ENCODE measurements at places on chromosomes 16 and 17. TPM values are rescaled to one million over a fixed set of nuclear protein-coding genes. Genes with fewer than 3 reads are reported as not detected.

Gene GABARAP
- total RNA-seq = 197 TPM

Gene IRF8
- 17.0 TPM for total RNA-seq

Gene NGFR
- total RNA-seq = 0.29 TPM

Gene ABCC11
- total RNA-seq = not detected

Gene OR2C1
- not detected for total RNA-seq

Gene HSD11B2
- not detected for total RNA-seq

Gene TP53TG3B
- total RNA-seq = not detected

DNA sequence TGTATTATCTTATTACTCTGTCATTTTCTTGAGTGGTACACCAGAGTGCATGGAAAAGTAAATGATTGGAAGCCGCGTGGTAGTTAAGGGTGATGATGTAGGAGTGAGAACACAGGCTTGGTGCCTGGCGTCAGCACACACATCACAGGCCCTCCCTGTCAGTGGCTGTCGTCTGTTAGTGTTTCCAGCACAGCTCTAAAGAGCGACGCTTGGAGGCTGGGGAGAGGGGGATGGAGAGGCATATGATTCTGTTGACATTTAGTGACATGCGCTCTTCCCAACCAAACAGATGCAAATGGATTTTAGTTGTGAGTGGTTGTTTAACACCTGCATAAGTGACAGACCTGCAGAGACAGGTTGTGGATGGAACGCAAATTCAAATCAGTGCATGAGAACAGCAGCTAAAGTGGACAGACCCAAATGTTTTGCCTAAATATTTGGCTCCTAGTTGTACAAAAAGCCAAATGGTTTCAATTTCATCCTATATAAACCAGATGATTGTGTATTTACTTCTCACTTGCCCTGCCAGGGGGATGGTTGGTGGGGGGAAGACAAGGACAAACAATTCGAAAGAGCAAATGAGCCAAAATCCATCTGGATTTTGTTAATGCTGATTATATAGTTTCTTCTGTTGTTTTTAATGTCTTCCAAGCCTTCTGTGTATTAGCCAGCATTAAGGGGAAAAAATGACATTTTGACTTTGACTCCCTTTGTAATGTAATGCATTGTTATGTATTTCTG, 222.3 kb downstream of the WWOX start:
- H3K27me3 ChIP-seq = no peaks in the 10 kb centered on the region
- H3K4me1 ChIP-seq = no peaks in the 10 kb centered on the region
- no peak overlapping the region for H3K4me3 ChIP-seq
- no peaks in the 10 kb centered on the region for H3K36me3 ChIP-seq
- no peak for DNase-seq
- H3K27ac ChIP-seq = no peak overlapping the region

- no peaks in the 10 kb centered on the region for H3K36me3 ChIP-seq
- H3K4me1 ChIP-seq = peaks cover 51% of the 10 kb centered on the region
- H3K27me3 ChIP-seq = no peaks in the 10 kb centered on the region
- no peak overlapping the region for H3K4me3 ChIP-seq
Observed at GRCh38 chr17:40113907-40114245, 7.9 kb upstream of the MSL1 start.

- no peak for DNase-seq
- no peaks in the 10 kb centered on the region for H3K27me3 ChIP-seq
- no peaks in the 10 kb centered on the region for H3K4me1 ChIP-seq
- H3K27ac ChIP-seq = no peak overlapping the region
- H3K36me3 ChIP-seq = no peaks in the 10 kb centered on the region
Observed at GRCh38 chr16:62462971-62463370, 426.7 kb upstream of the CDH8 start.

GRCh38 chr16:70593544-70593943, 52.8 kb upstream of the IL34 start:
- H3K36me3 ChIP-seq = no peaks in the 10 kb centered on the region
- H3K27me3 ChIP-seq = no peaks in the 10 kb centered on the region
- H3K4me3 ChIP-seq = no peak overlapping the region
- no peak overlapping the region for H3K27ac ChIP-seq
- no peak for DNase-seq

DNA sequence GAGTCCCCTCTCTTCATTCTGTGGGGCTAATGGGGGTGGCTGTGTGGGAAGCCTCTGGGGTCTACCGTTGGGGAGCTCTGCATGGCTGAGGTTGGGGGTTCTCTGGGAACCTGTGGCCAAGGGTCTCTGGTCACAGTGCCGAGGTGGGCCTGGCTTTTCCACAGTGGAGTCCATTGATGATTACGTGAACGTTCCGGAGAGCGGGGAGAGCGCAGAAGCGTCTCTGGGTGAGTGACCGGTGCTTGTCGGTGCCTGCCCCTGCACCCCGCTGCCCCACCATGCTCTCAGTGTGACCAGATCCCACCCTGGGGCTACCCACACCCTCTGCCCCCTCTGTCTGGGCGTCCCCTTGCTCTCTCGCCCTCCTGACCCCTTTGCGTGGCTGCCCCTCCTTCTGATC, 4.5 kb downstream of the LAT start:
- H3K27ac ChIP-seq = peak overlapping the region; percentile 72
- DNase-seq = no peak
- H3K4me3 ChIP-seq = peak overlapping the region; percentile 14
- peaks cover 67% of the 10 kb centered on the region for H3K4me1 ChIP-seq

GRCh38 chr17:6303664-6304063, 131.3 kb downstream of the AIPL1 start:
- DNase-seq = no peak
- H3K4me3 ChIP-seq = no peak overlapping the region
- H3K27ac ChIP-seq = no peak overlapping the region

- H3K27me3 ChIP-seq = no peaks in the 10 kb centered on the region
- H3K36me3 ChIP-seq = peaks cover 22% of the 10 kb centered on the region
- H3K4me1 ChIP-seq = peaks cover 8% of the 10 kb centered on the region
- H3K4me3 ChIP-seq = no peak overlapping the region
- DNase-seq = no peak
Observed at GRCh38 chr17:51161541-51161940, 4.7 kb upstream of the NME2 start.

DNA sequence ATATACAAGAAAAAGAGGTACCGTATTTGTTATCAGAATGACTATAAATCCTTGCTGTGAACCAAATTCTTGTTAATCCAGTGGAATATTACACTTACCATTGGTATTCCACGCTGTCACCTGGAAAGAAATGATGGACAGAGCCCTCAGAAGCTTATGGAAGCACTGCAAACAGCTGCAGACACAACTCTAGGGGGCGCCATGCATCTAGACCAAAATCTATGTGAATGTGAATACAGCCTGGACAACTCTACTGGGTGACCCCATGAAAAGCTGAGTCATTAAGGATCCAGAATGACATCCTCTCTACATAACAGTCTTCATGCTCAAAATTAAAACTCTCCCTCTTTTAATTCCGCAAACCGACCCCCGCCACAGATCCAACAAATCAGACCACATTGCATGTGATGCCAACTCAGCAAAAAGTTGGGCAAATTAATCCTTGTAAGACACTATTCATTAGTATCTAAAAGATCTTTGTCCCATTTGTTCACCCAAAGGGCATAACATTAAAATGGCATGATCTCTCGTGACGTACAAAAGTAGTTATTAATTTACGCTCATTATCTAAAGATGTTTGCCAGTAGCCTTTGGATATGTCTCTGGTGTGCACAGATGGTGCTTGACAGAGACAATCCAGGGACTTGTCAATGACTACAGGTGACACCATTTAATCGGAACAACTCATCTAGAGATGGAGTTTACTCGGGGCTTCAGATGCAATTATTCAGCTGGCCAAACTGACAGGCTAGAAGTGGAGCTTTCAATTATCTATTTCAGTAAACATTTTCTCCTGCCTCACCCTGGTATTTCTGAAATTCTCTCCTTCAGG, 552.7 kb upstream of the PSMD7 start:
- no peaks in the 10 kb centered on the region for H3K36me3 ChIP-seq
- no peaks in the 10 kb centered on the region for H3K27me3 ChIP-seq
- H3K27ac ChIP-seq = no peak overlapping the region
- no peak for DNase-seq
- no peaks in the 10 kb centered on the region for H3K4me1 ChIP-seq

DNA sequence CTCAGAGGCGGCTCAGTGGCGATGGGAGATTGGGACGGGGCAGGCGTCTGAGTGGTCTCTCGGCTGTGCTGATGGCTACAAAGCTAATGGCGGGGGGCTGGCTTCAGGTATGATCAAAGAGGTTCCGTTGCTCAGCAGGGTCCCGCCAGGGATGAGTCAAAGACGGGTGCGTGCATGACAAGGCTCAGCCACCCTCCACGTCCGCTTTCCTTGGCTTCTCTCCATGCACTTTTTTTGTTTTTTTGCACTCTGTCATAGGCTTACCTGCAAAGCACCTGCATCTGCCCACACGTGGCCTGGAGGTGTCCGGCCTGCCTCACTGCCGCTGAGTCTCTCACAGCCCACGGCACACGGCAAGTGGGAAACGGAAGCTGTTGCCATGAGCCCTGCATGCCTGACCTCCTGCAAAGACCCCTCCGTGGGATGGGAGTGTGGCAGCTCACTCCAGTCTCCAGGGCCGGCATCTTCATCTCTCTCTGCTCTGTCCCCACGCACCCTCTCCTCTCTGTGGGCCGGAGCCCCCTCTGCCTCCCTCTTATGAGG, 85.5 kb upstream of the ZNF469 start:
- no peak overlapping the region for H3K27ac ChIP-seq
- H3K4me1 ChIP-seq = peaks cover 3% of the 10 kb centered on the region
- H3K4me3 ChIP-seq = no peak overlapping the region
- no peak for DNase-seq
- no peaks in the 10 kb centered on the region for H3K27me3 ChIP-seq

DNA sequence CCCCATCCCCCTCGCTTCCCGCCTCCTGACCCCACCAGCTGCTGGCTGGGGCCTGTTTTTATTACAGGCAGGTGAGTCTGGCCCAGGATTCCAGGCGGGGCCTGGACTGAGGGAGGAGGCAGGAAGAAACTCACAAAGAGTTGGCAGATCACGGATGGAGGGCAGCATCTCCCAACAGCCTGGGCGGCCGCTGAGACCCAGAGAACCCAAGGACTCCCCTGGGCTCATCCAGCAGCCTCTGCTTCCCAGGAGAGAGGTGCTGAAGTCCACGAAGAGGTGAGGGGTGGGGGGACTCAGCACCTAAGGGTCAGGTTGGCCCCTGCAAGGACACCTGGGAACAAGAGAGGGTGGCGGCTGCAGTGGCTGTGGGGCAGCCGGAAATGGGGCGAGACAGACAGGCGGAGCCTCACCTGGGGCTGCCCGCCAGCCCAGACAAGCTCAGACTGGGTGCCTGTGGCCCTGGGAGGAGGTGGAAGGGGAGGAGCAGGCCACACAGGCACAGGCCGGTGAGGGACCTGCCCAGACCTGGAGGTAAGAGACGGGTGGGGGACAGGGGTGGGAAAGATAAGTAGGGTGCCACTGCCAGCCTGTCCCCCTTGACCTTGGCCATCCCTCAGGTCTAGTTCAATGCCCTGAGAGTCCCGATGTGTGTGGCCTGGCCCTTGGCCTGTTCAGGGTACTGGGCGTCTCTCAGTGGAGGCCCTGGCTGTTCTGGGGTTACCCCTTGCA, 8.7 kb upstream of the ADGRG1 start:
- H3K4me3 ChIP-seq = no peak overlapping the region
- H3K27me3 ChIP-seq = no peaks in the 10 kb centered on the region
- no peak for DNase-seq
- no peaks in the 10 kb centered on the region for H3K36me3 ChIP-seq
- H3K27ac ChIP-seq = no peak overlapping the region

DNA sequence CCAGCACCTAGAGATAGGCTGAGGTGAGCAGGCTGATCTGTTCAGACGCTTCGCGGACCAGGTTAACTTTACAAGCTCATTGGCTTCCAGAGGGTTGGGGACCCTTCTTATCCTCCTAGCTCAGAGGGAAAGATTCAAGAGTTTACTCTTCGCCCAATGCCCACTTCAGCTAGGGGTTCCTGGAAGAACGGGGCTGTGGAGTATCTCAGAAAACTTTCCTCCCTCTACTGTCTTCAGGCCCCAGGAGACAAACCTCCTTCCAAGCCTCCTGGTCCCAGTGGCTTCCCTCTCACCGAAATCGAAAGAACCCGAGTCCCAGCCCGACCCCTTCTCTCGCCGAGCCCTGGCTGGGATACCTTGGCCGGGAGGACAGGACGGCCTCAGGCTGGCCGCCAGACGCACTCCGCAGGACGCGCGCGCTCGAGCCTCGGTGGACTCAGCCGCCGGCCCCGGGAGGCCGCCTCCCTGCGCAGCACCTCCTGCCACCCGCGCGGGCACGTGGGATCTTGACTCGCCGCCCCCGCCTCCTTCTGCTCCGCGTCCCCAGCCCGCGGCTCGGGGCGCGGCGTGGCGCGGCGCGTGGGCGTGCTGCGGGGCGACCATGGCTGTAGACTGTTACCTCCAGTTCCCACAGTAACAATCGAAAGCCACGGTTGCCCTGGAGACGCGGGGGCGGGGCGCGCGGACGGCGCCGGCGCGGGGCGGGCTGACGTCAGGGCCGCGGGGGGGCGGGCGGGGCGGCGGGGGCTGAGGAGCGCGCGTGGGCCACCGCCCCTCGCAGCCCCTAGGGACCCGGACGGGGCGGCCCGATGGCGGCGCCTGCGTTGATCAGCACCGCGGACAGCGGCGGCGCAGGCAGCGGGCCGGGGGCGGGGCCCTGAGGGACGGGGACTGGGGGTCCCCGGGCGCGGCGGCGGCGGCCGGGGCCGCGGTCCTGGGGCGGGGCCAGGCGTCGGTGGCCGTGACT, 5.3 kb upstream of the HIC1 start:
- no peak overlapping the region for H3K27ac ChIP-seq
- H3K4me1 ChIP-seq = peaks cover 23% of the 10 kb centered on the region
- peak; percentile 82 for DNase-seq
- H3K27me3 ChIP-seq = no peaks in the 10 kb centered on the region
- no peaks in the 10 kb centered on the region for H3K36me3 ChIP-seq
- peak overlapping the region; percentile 55 for H3K4me3 ChIP-seq

DNA sequence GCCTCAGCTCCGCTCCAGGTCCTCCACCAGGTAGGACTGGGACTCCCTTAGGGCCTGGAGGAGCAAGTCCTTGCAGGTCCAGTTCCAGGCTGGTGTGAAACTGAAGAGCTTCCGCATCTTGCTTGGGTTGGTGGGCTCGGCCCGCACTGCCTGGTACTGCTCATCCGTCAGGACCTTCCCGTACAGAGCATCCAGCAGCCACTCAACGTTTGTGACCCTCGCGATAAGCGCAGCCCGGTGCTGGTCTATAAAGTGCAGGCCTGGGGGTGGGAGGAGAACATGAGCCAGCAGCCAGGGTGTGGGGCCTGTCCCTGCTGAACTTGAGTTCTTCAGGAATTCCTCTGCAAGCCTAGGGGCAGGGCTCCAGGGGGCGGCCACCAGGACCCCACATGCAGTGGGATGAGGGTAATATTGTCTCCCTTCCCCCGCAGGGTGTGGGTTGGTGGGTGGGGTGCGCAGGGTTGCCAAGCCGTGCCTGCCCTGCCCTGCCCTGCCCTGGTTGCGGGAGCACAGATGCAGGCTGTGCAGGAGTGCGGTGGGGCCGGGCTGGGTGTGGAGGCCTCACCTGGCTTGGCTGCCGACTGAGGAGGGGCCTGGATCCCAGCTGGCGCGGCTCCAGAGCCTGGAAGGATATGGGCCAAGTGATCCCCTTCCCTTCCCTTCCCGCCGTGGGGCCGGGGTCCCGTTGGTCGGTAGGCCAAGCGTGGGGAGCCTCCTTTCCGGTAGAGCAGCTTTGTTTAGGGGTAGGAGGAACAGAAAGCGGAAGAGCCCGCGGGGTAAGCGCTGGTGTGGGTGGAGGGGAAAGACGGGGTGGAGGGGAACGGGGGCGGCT, 762 bp downstream of the PYCARD start:
- H3K4me1 ChIP-seq = peaks cover 13% of the 10 kb centered on the region
- peak; percentile 31 for DNase-seq
- H3K4me3 ChIP-seq = peak overlapping the region; percentile 95
- peak overlapping the region; percentile 67 for H3K27ac ChIP-seq
- no peaks in the 10 kb centered on the region for H3K36me3 ChIP-seq

- DNase-seq = no peak
- no peaks in the 10 kb centered on the region for H3K27me3 ChIP-seq
- H3K4me1 ChIP-seq = no peaks in the 10 kb centered on the region
- H3K27ac ChIP-seq = no peak overlapping the region
- H3K4me3 ChIP-seq = no peak overlapping the region
Observed at GRCh38 chr17:81151278-81151677, 14.0 kb upstream of the PVALEF start.
